Dermis blood vessel endothelial cell (primary cell): ENCODE measurements at places on chromosomes 2 and 18. TPM values are rescaled to one million over a fixed set of nuclear protein-coding genes. Genes with fewer than 3 reads are reported as not detected.

The KCNG3 gene
- total RNA-seq = not detected in 2 replicates

The POTEJ gene
- total RNA-seq = 0.34 and 0.47 TPM in 2 replicates

The FLACC1 gene
- 0.84 and 2.0 TPM in 2 replicates for total RNA-seq

The AQP12B gene
- total RNA-seq = not detected in 2 replicates

The DOK6 gene
- total RNA-seq = under 0.01 and 1.0 TPM in 2 replicates

The RAD51AP2 gene
- not detected in 2 replicates for total RNA-seq

The RASGRP3 gene
- 202 and 255 TPM in 2 replicates for total RNA-seq

The RTP5 gene
- not detected in 2 replicates for total RNA-seq

The GALNT14 gene
- 0.56 and 1.7 TPM in 2 replicates for total RNA-seq

The PFN4 gene
- 0.23 and 1.7 TPM in 2 replicates for total RNA-seq

The SLC4A5 gene
- total RNA-seq = 0.33 TPM in 1 of 2 replicates, not detected in the other

The CYRIA gene
- total RNA-seq = 33.7 and 40.5 TPM in 2 replicates

The TSPYL6 gene
- not detected in 2 replicates for total RNA-seq

The CAPN14 gene
- total RNA-seq = 0.05 TPM in 1 of 2 replicates, not detected in the other

The ERFE gene
- total RNA-seq = 0.34 and 0.47 TPM in 2 replicates

The ARMC9 gene
- 9.7 and 19.9 TPM in 2 replicates for total RNA-seq

The ABCB6 gene
- total RNA-seq = 31.8 and 52.4 TPM in 2 replicates

The SLC38A11 gene
- total RNA-seq = not detected in 2 replicates

The SIGLEC15 gene
- total RNA-seq = 0.05 TPM in 1 of 2 replicates, not detected in the other

The DNER gene
- total RNA-seq = 0.05 TPM in 1 of 2 replicates, not detected in the other

The PROKR1 gene
- under 0.01 TPM in 1 of 2 replicates, not detected in the other for total RNA-seq

The ASPRV1 gene
- total RNA-seq = 0.14 and 0.34 TPM in 2 replicates

The IMMT gene
- 58.5 and 91.5 TPM in 2 replicates for total RNA-seq

The FNDC4 gene
- 14.5 and 17.9 TPM in 2 replicates for total RNA-seq

The PKDCC gene
- 2.0 and 2.6 TPM in 2 replicates for total RNA-seq

The DSG1 gene
- not detected in 2 replicates for total RNA-seq

The KDSR gene
- 26.5 and 34.9 TPM in 2 replicates for total RNA-seq

The POTEF gene
- 0.33 and 0.34 TPM in 2 replicates for total RNA-seq

The SLC23A3 gene
- 1.3 and 3.2 TPM in 2 replicates for total RNA-seq
